ENCODE measurements at places on chromosomes 4 and X.

GRCh38 chrX:4936315-4936714, 1222.9 kb upstream of the PRKX start:
- DNase-seq, result no peak

- DNase-seq, result no peak
Measured at GRCh38 chr4:153061971-153062370, 125.8 kb downstream of the FHDC1 start.

DNA sequence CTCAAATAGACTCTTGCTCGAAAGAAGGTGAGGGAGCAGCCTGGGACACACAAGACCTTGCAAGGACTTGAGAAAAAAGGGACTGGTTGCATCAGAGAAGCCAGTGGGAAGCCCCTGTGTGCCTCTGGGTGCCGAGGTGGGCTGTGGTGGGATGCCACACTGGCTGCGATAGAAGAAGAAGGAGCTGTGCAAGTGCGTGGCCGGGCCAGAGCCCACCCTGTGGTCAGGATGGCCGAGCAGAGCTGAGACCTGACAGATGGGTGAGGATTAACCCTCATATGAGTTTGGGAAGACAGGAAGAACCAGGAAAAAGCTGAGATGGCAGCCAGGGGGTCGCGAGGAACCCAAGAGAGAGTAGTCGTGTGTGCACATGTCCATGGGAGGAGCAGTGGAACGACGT, 44.6 kb upstream of the HGFAC start:
- no peak for DNase-seq

- DNase-seq, result no peak
Measured at GRCh38 chr4:53019485-53020382, 157.6 kb downstream of the RASL11B start.

- no peak for DNase-seq
Measured at GRCh38 chr4:156946516-156947424, 24.8 kb downstream of the PDGFC start.

DNA sequence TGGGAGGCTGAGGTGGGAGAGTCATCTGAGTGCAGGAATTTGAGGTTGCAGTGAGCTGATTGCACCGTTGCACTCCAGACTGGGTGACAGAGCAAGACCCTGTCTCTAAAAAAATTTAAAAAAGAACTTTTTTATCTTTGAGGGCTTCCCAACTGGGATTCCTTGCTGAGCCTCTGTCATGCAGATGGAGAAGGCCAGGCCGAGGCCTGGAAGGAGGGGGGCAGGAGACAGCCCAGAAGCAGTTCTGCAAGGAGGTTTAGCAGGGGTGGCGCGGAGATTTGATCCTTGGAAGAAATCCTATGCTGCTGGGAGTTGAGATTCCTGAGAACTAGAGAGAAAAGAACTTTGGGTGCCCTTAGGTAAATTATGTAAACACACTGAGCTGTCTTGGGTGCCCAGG, 2.5 kb upstream of the ARSD start:
- DNase-seq, result no peak
